ENCODE measurements at places on chromosomes 7 and 10. TPM values are rescaled to one million over a fixed set of nuclear protein-coding genes. Genes with fewer than 3 reads are reported as not detected.

Gene PDCD11
- 33.0 TPM for total RNA-seq

Gene TM9SF3
- total RNA-seq: 177 TPM

Gene IFIT1
- 52.3 TPM for total RNA-seq

Gene HBP1
- total RNA-seq: 32.0 TPM

DNA sequence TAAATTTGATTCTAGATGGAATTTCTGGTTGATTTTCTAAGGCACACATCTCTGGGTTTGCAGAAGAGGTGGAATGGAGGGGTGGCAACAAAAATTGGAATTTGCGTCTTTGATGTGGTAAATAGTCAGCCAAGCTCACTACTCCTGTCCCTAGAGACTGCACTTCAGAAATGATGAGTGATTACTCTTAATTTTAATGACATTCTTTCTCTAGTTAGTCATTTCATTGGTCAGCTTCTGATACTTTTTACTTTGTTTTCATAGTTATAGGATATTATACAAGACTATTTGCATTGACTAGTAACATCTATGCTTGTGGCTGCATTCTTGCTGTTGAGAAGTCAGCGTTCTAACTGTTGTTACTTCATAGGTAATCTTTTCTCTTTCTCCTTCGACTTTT lies 658.3 kb downstream of the SUGCT start:
- no peak overlapping the region for H3K27ac ChIP-seq
- no peaks in the 10 kb centered on the region for H3K4me1 ChIP-seq
- no peak overlapping the region for H3K4me3 ChIP-seq
- H3K36me3 ChIP-seq: no peaks in the 10 kb centered on the region
- H3K27me3 ChIP-seq: no peaks in the 10 kb centered on the region
- DNase-seq: no peak

DNA sequence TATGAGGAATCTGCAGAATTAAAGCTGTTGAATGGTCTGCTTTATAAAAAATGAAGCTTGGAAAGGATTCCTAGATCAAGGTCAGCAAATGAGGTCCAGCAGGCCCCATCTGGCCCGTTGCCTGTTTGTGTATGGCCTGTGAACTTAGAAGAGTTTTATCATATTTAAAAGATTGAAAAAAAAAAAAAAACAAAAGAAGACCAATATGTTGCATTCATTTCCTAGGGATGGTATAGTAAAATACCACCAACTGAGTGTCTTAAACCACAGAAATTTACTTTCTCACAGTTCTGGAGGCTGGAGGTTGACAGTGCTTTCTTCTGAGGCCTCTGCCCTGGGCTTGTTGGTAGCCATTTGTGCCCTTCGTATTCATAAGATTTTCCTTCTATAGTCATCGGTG lies 109.2 kb downstream of the PPP1R3A start:
- no peaks in the 10 kb centered on the region for H3K27me3 ChIP-seq
- H3K4me3 ChIP-seq: no peak overlapping the region
- no peaks in the 10 kb centered on the region for H3K36me3 ChIP-seq
- H3K27ac ChIP-seq: no peak overlapping the region
- no peaks in the 10 kb centered on the region for H3K4me1 ChIP-seq

DNA sequence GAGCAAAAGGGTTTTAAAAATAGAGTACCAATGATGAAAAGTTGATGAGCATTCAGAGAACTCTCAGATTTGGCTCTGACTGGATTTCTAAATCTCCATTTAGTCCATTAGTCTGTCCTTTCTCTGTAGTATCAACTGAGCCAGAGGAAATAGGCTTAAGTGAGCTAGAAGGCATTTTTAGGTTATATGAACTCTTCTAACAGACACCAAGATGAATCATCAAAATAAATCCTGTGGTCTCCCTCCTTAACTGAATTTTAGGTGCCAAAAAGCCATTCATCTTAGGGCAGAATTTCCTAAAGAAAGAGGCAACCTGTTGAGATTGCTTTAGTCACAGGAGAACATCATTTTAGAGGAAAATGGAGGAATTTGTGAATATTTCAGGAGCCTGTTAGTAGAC lies 305.1 kb downstream of the AUTS2 start:
- H3K27me3 ChIP-seq: no peaks in the 10 kb centered on the region
- H3K27ac ChIP-seq: no peak overlapping the region
- DNase-seq: no peak
- H3K4me1 ChIP-seq: no peaks in the 10 kb centered on the region
- H3K36me3 ChIP-seq: no peaks in the 10 kb centered on the region

- H3K4me1 ChIP-seq: peaks cover 33% of the 10 kb centered on the region
- H3K36me3 ChIP-seq: no peaks in the 10 kb centered on the region
- H3K27me3 ChIP-seq: no peaks in the 10 kb centered on the region
Measured at GRCh38 chr10:26779176-26779860, 81.4 kb downstream of the ABI1 start.

DNA sequence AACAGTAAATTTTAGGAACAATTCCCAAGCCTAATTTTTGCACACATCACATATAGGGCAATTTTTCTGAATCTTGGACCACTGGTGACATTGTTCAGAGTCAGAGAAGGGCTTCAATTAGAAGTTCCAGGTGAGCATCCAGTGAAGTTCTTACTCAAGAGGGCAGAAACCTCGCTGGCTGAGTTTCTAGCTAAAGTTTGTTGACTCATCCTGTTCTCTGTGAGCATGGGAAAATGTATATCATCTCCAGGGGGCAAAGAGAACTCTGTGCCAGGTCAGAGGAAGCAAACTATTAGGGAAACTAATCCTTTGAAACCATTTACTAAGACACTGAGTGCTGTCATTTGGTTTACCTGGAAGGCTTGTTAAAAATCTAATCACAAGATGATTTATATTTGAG lies 695.6 kb upstream of the IGFBP3 start:
- no peak for DNase-seq
- H3K36me3 ChIP-seq: no peaks in the 10 kb centered on the region
- no peaks in the 10 kb centered on the region for H3K27me3 ChIP-seq
- H3K27ac ChIP-seq: no peak overlapping the region
- no peaks in the 10 kb centered on the region for H3K4me1 ChIP-seq

DNA sequence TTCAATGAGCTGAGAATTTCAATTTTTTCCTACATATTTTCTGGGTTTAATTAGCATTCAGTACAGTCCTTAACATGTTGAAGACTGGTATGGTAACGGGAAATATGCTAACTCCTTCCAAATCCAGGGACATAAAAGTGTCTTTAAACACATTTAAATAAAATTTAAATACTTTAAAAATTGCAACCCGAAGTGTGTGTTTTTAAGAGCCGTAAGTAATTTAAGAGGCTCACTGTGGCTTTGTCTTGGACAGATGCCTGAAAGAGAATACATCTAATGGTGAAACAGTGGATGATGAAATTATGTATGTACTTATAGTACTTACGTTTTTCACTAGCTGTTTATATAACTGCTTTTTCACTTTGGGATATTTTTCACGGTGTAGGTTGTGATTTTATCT lies 687.3 kb upstream of the CELF2 start:
- no peaks in the 10 kb centered on the region for H3K36me3 ChIP-seq
- H3K4me1 ChIP-seq: no peaks in the 10 kb centered on the region
- no peak for DNase-seq
- H3K4me3 ChIP-seq: no peak overlapping the region
- no peak overlapping the region for H3K27ac ChIP-seq

- no peak overlapping the region for H3K27ac ChIP-seq
- H3K27me3 ChIP-seq: no peaks in the 10 kb centered on the region
- H3K4me1 ChIP-seq: no peaks in the 10 kb centered on the region
- no peak for DNase-seq
- H3K36me3 ChIP-seq: no peaks in the 10 kb centered on the region
Measured at GRCh38 chr7:13541326-13541725, 448.1 kb downstream of the ETV1 start.

DNA sequence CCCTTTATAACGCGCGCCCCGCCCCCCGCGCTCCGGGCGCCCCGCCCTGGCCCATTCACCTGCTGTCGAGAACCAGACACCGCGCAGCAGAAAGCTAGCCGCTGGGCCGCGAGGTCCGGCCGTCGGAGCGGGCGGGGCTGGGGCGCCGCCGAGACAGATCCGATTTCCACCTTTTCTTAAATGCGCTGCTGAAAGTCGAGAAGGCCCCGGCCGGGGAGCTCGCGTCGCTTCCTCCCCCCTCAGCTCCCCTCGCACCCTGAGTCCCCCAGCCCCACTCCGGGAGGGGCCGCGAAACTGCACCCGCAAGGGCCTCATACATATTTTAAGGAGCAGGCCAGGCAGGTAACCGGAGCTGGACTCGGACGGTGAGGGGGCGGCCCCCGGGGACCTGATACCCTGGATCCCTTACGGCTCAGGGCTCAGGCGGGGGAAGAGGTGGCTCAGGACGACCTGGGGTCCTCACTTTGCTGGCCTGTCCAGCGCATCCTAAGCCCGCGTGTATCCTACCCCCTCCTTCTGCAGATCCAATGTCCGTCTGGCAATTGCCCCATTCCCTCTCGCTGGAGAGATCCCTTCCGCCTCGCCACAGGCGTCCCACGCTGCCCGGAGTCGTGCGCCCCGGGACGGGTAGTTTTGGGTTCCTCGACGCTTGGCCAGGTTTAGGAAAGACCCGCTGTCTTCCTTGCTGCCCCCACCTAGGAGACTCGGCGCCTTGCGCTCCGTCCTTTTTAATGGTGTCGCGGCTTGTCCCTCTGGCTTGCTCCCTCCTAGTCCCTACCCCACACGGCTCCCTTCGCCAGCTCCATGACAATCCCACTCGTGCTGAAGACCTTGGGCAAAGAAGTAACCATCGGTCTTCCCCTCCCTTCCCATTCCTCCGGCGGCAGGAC lies 170.6 kb downstream of the UBE2H start:
- DNase-seq: peak; percentile 29
- no peak overlapping the region for H3K27ac ChIP-seq
- peak overlapping the region; percentile 82 for H3K4me3 ChIP-seq
- H3K36me3 ChIP-seq: peaks cover 40% of the 10 kb centered on the region
- H3K4me1 ChIP-seq: peaks cover 26% of the 10 kb centered on the region

DNA sequence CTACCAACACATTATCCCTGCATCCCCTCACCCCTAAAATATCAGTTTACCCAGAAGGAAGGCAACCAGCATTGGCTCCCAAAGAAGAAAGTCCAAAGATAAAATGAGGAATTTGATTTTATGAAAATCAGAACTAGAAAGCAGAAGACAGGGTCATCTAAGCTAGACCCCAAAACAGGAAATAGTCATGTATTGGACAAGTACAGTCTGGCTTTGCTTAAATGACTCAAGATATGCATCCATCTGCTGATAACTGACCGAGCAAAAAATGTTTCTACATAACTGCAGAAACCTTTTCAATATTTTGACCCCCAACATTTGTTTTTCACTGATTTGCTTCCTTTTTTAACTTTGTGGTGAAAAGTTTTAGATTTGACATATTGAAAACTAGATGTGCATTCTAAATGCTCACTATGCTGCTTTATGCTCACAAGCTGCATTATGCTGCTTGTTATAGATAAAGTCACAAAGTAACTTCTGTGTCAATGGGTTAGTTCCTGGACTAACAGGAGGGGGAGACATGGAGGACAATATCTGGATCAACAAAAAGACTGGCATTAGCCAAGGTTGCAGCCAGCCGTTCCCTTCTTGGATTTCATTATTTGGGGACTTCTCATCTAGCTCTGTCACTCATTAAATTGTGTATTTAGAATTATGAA lies 227.0 kb downstream of the INHBA start:
- DNase-seq: no peak
- no peaks in the 10 kb centered on the region for H3K36me3 ChIP-seq
- H3K4me3 ChIP-seq: no peak overlapping the region
- no peaks in the 10 kb centered on the region for H3K27me3 ChIP-seq
- H3K4me1 ChIP-seq: peaks cover 22% of the 10 kb centered on the region
- no peak overlapping the region for H3K27ac ChIP-seq

GRCh38 chr10:127036987-127037386 lies 131.8 kb downstream of the DOCK1 start:
- H3K4me3 ChIP-seq: no peak overlapping the region
- H3K27me3 ChIP-seq: no peaks in the 10 kb centered on the region
- H3K4me1 ChIP-seq: peaks cover 9% of the 10 kb centered on the region
- no peak for DNase-seq
- no peak overlapping the region for H3K27ac ChIP-seq

DNA sequence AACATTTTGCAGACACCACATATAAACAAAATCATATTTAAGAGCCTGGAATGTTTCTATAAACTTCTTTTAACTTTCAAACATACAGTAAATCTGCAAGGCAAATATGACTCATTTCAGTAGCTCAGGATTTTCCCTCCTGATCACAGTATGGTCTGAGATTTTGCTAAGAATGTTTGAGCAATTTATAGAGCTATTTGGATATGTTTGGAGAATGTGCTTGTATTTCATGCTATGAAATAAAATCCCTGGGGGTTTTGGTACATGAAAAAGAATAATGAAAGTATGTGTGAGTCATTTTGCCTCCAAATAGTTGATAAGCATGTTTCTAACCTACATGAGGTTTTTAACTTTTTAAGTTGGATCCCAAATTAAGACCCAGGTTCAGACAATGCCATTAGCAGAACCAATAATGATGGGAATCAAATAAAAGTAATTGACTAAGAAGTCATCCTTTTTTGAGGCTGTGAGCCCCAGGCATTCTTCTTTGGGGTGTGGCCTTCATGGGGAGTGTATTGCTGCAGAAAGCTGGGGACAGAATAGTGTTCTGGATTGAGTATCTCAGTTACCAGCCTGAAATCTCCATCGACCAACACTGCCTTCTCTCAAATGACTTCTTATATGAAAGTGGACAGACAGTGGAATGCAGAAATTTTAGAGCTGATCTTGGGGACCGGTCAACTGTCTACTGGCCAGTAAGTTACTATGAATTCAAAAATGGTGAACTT lies 66.1 kb upstream of the AGBL3 start:
- no peak overlapping the region for H3K4me3 ChIP-seq
- H3K27ac ChIP-seq: no peak overlapping the region
- no peaks in the 10 kb centered on the region for H3K27me3 ChIP-seq
- H3K36me3 ChIP-seq: no peaks in the 10 kb centered on the region

DNA sequence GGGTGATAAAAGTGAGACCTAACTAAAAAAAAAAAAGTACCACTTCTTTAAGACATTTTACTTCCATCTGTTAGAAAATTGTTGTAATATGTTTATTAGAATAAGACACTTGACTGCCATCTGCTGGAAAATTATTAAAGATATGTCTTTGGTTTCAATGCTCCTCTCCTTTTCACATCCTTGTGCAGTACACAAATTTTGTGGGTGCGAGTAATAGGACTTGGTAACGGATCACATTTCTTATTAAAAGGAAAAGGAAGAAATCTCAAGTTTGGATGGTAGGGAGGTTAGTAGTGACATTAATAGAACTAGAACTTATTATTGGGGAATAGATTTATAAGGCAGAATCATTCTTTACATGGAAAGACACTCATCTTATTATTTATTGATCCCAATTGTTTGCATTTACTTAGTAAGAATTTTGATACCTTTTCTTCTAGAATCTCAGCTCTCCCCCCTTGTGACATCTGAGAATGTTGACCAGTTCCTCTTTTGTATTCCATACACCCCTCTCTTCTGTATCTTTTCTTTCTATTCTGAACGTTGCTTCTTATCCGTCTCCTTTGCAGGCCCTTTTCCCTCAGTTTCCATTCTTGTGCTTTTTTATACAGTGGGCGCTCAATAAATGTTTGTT lies 43.0 kb upstream of the RPA3 start:
- peak overlapping the region; percentile 66 for H3K4me3 ChIP-seq
- no peak for DNase-seq
- peaks cover 39% of the 10 kb centered on the region for H3K4me1 ChIP-seq
- no peaks in the 10 kb centered on the region for H3K36me3 ChIP-seq

Data from Calu3 (cell line).